ENCODE measurements at places on chromosomes 7 and 10.

- DNase-seq: no peak
These were observed 61.8 kb upstream of the TRIL start for GRCh38 chr7:29019896-29020295.

DNA sequence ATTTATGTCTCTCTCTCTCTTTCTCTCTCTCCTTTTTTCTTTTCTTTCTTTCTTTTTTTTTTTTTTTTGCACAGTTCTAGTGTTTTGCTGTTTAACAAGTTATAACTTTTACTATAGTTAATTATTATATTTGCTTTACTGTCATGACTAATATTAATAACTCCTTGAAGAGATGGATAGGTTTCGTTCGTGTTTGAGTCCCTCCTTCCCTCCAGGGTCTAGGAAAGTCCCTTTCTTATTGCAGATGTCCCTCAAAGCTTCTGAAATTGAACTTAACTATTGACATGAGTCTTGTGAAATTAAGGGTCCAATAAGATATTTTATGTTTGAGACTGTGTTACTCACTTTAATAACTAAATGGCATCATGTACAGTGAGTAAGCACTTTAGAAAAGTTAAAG, 131.4 kb downstream of the PLXDC2 start:
- no peak for DNase-seq

DNA sequence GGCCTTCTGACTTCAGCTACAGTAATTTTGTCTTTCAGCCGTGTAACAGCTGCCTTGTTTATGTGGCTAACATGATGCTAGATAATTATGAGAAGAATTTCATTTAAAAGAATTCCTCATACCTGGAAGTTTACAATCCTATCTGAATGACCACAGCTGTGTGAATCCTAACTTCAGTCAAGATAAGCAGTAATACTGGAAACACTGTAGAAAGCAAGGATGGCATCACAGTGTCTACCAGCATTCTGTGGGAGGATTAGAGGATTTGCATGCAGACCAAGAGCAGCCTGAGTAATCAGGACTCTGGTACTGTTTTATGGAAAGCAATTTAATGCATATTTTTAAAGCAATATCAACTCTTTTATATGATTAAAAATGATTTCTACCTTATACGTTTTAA, 282.4 kb downstream of the EXOC4 start:
- no peak for DNase-seq

DNA sequence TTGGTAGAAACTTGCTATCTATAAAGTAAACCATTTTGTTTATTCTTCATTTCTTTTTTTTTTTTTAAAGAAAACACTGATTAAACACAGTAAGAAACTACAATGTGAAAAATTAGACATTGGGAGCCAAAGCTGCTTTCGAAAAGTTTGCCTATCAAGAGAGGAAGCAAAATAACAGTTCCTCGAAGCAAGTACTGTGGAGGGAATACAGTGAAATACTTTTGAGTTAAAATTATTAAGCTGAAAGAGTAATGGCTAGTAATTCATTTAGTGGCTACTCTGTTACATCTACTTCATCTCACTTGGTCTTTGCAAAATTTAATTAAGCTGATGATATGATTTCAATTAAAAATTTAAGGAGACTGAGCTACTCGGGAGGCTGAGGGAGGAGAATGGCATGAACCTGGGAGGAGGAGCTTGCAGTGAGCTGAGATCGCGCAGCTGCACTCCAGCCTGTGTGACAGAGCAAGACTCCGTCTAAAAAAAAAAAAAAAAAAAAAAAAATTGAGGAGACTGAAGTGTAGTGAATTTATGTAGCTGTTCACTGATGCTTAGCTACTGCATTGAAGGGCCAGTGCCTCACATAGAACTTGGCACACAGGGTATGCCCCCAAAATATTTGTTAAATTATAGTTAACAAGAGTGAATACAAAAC, 982.1 kb upstream of the MBL2 start:
- peak; percentile 23 for DNase-seq

DNA sequence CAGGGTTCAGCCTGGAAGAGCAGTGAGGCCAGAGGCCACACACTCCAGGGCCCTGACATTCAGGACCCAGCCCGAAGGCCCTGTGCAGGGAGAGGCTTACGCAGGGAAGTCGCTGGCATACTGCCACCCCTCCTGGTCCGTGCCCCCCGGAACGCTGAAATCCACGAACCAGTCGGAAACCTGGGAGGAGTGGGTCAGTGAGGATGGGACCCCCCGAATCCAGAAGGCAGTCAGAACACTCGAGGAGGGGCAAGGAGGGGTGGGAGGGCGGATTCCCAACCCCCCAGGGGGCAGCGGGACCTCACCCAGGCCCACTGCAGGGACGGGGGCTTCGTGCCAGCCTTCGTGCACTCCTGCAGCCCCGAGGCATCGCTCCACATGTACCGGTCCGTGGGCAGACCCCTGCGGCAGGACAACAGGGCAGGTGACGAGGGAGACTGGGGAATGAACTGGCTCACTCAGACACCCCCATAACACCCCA, 13.5 kb downstream of the BHLHA15 start:
- no peak for DNase-seq

GRCh38 chr10:104449391-104449790, 95.8 kb downstream of the CFAP58 start:
- no peak for DNase-seq

GRCh38 chr7:55475855-55476803, 96.2 kb downstream of the VOPP1 start:
- no peak for DNase-seq

DNA sequence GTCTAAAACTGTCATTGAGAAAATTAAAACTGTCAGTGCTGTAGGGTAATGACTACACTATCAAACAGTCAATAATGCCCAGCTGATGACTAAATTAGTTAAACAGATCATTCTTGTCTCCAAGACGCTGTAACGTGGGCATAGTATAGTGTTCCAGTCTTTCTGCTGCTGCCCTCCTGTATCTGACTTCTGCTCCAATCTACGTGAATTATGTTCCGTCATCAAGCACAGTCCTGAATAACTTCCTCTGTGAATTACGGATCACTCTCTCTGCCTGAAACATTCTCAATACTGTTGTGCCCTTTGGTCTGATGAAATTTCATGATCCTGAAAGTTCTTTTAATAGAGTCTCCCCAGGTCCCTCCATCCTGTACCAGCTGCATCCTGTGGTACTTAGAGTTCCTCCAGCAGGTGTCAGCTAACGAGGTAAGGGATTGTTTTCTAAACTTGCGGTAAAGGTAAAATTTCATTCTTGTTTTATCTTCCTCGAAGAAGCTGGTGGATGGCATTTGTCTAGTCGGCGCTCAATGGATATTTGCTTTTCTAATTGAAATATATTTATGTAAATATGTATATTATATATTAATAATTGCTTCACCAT, 393.5 kb upstream of the ADARB2 start:
- no peak for DNase-seq

DNA sequence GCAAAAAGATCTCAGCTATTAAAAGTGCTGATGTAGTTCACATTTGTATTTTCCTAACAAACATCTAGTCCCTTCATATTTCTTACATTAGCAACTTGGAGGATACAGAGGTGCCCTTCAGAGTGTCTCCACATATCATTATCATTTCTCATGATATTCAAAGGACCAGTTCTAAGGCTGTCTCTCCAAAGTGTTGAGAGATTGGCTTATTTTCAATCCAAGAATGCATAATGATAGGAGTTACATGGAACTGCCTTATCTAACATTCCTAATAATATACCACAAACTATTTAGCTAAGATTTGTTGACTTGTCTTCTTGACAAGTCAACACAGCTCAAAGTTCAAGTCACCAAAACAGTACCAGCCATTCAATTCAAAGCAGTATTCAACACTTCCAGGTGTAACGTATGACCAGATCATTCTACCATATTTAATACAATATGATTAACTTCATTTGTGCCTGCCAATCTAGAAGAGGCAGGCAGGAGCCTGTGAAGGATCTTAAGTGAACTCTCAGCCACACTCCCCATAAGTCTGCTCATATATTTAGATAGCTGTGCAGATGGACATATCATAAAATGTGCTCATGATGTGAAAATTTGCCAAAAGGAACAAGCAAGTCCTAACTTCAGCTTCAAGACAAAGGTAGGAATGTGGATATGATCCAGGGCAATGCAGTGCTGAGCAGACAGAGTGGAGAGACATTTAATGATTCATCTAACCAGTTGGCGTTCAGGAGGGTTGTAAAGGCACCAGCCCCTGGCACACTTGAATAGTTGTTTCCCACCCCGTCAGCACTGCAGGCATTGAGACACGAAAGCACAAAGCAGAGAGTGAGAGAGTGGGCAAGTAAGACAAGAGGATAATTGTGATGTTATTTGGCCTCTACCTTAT, 108.3 kb downstream of the MTERF1 start:
- peak; percentile 11 for DNase-seq

DNA sequence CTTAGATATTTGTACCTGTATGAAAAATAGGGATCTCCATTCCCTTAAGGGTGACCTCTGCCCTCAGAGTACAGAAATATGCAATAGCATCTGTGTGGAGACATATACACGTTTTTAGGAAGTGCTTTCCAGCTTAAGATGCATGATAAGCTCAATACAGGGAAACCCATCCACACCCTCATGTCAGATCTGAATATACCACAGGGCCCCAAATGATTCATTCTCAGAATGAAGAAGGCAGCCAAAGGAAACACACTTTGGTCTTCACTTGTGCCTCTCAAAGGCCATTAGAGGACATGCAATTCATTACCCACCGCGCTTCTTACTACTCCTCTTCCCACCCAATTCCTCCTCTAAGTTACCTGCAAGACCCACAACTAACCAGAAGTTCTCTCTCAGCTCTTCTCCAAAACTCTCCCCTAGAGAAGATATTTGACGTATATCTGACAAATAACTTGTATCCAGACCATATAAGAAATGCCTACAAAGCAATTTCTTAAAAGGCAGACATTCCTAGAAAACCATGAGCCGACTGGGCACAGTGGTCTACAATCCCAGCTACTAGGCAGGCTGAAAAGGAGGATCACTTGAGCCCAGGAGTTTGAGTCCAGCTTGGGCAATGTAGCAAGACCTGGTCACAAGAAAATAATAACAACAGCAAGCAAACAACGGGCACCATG, 103.0 kb downstream of the OAT start:
- DNase-seq: no peak

GRCh38 chr7:25059576-25059975, 65.5 kb downstream of the CYCS start:
- no peak for DNase-seq

- DNase-seq: peak; percentile 86
These were observed 551.7 kb downstream of the HTR7 start for GRCh38 chr10:90306187-90306586.

GRCh38 chr10:58436071-58436470, 50.9 kb downstream of the TFAM start:
- peak; percentile 100 for DNase-seq

DNA sequence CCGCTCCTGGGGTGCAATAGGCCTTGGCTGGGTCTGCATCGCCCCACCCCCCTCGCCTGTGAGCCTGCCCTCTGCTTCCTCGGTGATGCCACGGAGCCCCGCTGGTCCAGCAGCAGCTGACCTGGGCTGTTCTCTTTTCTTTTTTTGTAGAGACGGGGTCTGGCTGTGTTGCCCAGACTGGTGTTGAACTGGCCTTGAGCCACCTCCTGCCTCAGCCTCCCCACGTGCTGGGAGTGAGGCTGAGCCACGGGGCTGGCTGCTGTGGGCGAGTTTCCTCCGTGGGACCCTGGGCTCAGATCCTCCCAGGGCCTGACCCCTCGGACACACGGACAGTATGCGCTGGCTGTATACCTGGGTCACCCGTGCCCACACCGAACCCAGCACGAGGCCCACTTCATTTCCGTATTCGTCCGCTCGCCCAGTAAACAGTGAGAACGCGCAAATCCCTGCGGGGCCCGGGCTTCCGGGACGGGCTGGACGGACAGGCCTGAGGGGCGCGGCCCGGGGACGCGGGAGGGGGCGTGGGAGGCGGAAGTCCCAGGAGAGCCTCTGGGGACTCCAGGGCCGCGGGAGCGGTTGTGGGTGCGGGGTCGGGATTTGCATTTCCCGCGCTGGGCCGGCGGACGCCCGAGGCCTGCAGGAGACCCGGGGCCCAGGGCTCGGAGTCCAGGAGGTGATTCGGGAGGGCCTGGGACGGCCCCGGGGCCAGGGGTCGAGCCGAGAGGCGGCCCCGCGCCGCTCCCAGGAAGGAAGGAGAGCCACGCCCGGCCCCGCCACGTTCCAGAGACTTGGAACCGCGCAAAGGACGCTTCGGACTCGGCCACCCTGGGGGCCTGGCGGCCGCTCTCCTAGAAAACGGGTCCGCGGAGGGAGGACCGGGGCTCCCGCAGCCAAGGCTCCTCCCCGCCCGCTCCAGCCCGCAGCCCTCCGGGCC, 57.7 kb upstream of the DNAJB6 start:
- peak; percentile 23 for DNase-seq

DNA sequence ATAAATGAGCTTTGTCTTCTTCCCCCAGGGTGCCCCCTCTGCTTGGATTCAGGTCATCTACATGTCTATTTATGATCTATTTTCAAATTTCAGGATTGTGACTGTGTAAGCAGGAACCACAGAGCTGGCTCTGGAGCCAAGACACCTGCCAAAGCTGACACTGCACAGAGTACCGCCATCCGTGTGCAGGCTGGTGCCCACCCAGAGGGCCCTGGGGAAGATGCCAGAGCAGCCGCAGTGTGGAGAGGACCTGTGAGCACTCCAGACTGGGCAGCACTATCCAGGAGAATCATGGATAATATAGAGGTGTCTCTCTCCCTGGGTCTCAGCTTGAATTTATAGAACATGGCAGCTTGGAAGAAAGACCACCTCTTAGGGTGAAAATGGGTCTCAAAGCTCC, 577.5 kb downstream of the GRID1 start:
- no peak for DNase-seq

GRCh38 chr10:58775960-58776567, 263.4 kb downstream of the BICC1 start:
- peak; percentile 64 for DNase-seq

DNA sequence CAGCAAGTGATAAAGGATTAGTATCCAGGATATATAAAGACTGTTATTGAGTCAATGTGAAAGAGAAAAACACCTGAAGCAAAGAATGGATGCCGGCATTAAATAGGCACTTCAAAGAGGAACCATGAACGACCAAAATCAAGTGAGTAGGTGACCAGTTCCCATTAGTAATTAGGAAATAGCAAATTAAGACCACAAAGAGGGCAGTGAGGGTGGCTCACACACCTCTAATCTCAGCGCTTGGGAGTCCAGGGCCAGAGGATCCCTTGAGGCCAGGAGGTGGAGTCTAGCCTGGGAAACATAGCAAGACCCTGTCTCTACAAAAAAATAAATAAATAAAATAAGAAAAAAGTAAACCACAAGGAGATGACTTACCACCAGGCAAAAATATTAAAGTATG, 1.5 kb upstream of the ANTXRL start:
- no peak for DNase-seq

DNA sequence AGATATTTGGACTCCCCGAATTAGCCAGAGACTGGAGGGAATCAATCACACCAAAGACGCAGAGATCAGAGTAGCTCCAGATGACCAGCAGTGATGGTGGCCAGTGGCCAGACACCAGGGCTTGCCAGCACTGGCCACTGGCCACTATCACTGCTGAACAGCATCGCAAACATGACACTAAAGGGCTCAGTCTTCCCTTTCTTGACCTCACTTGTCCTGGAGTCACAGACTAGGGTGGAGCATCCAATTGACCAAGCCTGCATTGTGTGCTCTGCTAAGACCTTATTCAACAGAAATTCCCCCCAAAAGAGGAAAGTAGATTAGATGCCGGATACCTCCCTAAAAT, 234.7 kb downstream of the CREB5 start:
- no peak for DNase-seq

Measured in PC-3 (cell line).